ENCODE measurements at places on chromosomes 13 and 19.

DNA sequence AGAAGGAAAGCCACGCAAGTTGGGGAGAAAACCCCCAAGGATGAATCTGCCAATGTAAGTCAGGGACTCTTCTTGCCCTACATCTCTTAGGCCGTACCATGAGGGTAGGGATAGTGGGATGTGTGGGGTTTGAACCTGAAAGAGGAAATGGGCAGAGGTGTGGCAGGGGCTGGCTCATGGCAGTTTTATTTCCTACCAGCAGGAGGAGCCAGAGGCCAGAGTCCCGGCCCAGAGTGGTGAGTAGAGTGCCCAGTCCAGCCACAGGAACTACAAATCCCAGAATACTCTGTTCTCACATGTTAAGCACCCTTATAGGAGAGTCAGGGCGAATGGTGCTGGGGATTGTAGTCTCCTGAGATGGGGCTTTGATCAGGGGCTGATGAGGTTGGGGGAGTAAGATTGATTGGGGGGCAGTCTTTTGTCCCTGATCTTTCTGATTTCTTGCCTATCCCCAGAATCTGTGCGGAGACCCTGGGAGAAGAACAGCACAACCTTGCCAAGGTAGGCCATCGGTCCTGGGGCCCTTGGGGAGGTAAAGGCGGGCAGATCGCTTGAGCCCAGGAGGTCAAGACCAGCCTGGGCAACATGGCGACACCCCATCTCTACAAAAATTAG is 16.5 kb downstream of the VASP start:
- peak; percentile 90 for DNase-seq

GRCh38 chr19:49231804-49232203 is 74.2 kb downstream of the TRPM4 start:
- no peak for DNase-seq

- DNase-seq = no peak
These were observed 12.6 kb downstream of the NCR1 start for GRCh38 chr19:54918499-54918898.

- no peak for DNase-seq
These were observed 15.3 kb downstream of the WDFY2 start for GRCh38 chr13:51599444-51600176.

- DNase-seq = no peak
These were observed 197.5 kb downstream of the NBEA start for GRCh38 chr13:35139591-35139990.

GRCh38 chr19:45729800-45730290 is 851 bp downstream of the FBXO46 start:
- no peak for DNase-seq

DNA sequence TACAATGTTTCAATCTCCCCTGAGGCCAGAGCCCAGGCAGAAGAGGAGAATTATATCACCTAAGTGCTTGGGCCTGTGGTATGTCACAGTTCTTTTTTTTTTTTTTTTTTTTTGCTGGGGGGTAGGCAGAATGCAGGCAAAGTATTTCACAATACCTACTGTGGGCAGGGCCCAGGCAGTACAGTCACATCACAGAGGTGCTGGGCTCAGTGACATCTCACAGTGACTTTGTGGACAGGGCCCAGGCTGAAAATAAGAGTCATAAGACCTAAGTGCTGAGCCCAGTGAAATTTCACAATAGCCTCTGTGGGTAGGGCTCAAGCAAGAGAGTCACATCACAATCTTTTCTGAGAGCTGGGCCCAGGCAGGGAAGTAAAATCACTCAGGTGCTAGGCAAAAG is 15.9 kb upstream of the ZNF208 start:
- no peak for DNase-seq

- DNase-seq = no peak
These were observed 92.7 kb downstream of the FGF14 start for GRCh38 chr13:102309110-102309509.

GRCh38 chr13:101584331-101584730 is 131.9 kb downstream of the ITGBL1 start:
- no peak for DNase-seq

DNA sequence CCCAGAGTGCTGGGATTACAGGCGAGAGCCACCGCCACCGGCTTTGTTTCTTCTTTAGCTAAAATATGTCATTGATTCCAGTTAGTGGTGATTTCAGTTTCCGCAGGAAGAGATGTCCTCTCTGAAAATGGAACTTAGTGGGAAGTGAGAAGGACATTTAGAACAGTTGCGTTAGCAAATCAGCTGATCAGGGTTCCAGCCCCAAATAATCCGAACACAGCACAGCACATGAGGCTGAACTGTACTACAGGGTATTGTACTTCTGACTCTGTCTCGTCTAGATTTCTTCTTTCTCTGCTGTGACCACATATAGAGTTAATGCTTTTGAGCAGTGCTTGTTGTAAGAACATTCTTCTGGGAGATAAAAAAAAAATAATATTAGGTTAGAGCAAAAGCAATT is 314.4 kb downstream of the MYO16 start:
- peak; percentile 42 for DNase-seq

DNA sequence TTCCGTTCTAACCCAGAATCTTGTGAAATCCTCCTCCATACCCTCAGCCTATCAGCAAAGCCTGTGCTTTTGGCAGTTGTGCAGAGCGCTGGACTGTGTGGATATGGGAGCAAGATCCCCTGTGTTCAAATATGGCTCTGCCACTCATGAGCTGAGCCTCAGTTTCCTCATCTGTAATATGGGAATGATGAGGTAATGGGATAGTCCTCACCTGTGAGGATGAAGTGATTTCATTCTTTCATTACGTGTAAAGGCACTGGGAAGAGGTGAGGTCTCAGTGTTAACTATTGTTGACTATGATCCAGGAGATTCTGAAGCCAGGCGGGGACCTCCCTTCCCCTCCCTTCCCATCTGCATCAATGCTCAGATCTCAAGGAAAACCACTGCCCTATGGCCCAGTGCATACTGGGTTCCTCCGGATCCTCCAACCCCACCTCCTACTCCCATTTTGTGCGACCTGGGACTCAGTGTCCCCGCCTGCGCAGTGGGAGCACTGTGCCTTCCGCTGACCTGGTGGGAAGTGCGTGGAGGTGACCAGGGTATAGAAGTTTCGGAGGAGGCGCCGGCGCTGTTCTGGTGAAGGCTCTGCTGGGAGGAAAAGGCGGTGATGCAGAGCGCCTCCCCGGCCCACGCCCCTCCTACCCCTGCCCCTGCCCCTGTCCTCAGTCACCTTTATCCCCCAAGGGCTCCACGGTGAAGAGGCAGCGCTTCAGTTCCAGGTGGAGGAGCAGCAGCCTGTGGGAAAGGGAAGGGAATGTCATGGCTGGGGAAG is 5.0 kb downstream of the FUZ start:
- peak; percentile 65 for DNase-seq
